ENCODE measurements at places on chromosomes 6 and 20.

- no peak for DNase-seq
Observed at GRCh38 chr6:150687508-150687907, 87.8 kb downstream of the PLEKHG1 start.

- no peak for DNase-seq
Observed at GRCh38 chr6:116328528-116328903, 42.2 kb upstream of the DSE start.

DNA sequence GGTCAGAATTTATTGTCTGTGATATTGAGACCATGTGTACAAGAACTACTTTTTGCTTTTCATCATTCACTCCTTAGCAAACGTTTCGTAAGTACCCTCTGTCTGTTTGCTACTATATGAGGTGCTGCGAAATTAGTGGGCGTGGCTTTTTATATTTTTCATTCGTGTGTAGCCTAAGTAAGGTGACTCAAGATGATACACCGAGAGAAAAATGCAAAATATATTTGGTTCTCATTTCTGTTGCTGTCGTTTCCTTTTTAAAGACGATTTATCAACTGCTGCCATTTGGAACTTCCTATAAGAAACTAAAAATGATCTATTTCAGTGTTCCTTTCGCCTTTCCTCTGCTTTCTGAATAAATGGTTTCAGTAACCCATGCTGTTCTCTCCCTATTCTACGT, 61.2 kb downstream of the VAPB start:
- no peak for DNase-seq

DNA sequence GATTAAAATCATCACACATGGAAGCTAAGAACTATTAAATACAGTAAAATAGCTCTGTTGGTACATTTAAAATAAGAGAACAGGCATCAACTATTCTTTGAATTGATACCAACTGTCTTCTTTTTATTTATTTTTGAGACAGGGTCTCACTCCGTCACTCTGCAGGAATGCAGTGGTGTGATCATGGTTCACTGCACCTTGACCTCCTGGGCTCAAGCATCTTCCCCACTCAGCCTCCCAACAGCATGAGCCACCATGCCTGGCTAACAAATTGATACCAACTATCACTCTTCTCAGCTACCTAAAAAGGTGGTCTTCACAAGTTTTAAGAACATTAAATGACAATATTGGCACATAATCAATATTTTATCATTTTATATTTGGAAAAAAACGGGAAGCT, 7.8 kb upstream of the PNISR start:
- no peak for DNase-seq

- DNase-seq: no peak
Observed at GRCh38 chr20:46200582-46201570, 82.8 kb downstream of the CD40 start.

DNA sequence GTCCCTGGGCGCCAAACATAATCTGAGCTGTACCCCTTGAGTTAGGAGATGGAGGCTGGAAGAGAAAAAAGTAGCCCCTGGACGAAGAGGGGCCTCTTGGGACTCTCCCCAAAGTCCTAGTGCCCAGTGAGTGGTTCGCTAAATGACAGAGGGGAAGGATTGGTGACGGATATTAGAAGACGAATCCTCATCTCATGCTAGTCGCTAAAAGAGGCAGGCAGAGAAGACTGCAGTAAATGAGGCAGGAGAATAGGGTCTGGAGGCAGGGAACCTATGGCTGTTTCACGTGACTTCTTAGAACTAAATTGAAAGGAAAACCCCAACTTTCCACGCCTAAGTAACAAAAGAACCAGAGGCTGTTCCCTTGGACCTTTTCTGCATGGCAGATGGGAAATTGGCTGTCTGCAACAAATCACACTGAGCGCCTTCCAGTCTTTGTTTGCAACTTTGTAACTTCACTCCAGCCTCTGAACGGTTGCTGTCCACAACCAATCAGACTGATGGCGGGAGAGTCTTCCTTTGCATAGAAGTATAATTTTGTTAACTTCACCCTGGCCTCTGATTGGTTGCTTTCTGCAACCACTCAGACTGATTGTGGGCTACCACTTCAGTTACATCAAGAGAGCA, 731 bp upstream of the RBL1 start:
- DNase-seq: peak; percentile 5

- peak; percentile 86 for DNase-seq
Observed at GRCh38 chr20:4130404-4131189, 115.2 kb upstream of the RNF24 start.

GRCh38 chr20:38723848-38724625, at the start of gene SLC32A1:
TSS of gene SLC32A1 (plus strand) at chr20:38724486. CDS start at chr20:38724725, 239 bp downstream.
- DNase-seq: no peak

- peak; percentile 48 for DNase-seq
Observed at GRCh38 chr6:16670183-16670582, 91.1 kb downstream of the ATXN1 start.

DNA sequence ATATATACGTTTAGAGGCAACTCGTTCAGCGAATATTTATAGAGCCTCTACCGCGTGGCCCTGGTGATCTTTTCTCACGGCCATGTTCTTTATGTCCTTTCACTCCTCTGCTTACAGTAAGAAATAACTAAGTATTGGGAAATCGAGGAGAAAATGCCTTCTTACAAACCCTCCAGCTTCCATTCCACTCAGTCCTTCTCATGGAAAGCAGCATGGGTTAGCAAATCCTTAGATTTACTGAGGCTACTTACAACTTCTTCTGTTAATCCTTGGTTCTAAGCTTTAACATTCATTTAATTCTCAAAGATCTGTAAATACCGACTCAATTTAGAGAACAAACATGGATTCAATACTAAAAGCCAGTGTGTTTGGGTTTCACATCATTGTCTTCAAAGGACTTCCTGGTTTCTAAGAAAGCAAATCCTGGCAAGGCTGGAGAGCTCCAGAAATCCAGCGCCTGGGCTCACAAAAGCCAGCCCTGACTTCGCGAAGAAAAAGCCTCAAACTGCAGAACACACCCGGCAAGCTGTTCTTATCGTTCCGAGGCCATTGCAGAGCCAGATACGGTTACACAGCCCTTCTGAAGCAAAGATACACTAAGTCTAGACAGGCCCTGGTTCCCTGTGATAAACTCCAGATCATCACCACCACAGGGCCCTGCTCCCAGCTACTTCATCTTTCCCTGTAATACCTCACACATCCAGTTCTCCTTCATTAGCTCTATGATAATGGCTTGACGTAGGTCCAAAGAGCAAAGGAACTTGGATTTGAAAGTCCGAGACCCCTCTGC, 19.2 kb downstream of the AGPAT4 start:
- DNase-seq: no peak

GRCh38 chr6:164183556-164184123, 769.1 kb downstream of the QKI start:
- no peak for DNase-seq

DNA sequence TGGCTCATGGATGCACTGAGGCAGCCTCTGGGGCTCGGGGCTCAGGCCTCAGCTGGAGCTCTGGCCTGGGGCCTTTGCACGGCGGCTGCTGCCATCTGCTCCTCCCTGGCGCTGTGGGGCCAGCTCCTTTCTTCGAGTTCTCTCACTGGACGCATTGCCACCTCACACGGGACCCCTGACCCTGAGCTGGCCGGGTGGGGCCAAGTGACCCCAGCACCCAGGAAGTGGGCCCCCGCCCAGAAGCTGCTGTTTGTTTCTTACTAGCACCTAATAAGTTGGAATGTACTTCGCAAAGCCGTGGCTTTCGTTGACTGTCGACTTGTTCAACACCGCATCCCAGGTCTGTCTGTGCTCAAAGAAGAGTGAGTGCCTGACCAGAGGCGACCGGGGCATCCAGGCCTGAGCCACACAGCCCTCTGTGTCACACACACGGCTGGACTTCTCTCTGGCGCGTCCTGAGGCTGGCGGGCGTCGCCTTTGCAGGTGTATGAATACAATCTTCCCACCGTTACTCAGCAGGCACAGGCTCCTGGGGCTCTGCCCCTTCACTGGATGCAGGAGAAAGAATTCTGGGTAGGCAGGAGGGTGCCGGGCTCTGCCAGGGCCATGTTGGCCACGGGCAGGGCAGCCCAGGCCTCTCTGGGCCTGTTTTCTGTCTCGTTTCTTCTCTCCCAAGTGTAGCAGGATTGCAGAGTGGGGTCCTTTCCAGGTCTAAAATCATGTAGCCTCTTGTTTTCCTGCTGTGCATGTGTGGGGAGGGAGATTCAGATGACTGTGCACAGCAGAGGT, 112.9 kb downstream of the DLL1 start:
- DNase-seq: no peak

DNA sequence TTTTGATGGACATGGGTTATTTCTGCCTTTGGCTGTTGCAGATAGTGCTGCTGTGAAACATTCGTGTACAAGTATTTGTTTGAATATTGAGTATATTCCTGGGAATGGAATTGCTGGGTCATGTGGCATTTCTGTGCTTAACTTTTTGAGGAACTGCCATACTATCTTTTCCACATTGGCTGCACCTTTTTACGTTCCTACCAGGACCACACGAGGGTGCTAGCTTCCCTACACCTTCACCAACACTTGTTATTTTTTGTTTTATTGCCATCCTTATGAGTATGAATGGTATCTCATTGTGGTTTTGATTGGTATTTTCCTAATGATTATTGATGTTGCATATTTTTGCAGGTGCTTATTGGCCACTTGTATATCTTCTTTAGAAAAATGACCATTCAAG, 47.8 kb upstream of the PLCG1 start:
- no peak for DNase-seq

GRCh38 chr6:37324131-37325033, 29.4 kb upstream of the RNF8 start:
- DNase-seq: peak; percentile 72

GRCh38 chr20:6767536-6768227, at the start of gene BMP2:
TSS of gene BMP2 (plus strand) at chr20:6767686. CDS start at chr20:6770127, 2,441 bp downstream.
- peak; percentile 19 for DNase-seq

GRCh38 chr20:25129908-25130307, 48.0 kb upstream of the VSX1 start:
- no peak for DNase-seq

- no peak for DNase-seq
Observed at GRCh38 chr20:6492271-6493055, 275.0 kb upstream of the BMP2 start.

DNA sequence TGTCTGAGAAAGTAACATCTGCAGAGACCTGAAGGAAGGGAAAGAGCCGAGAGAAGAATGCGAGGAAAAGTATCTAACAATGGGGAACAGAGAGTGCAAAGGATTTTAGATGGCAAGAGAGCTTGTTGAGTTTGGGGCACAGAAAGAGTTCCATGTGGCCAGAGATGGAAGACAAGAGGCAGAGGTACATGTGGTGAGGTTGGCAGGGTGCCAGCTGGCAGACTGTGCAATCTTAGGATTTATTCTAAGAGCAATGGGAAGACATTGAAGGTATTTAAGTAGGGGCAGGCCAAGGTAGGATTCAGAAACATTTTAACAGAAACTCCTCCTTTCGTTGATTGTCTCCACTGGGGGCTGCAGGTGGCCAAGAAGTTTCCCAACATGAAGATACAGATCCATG, 20.4 kb upstream of the LBP start:
- DNase-seq: no peak

GRCh38 chr6:168032005-168032760, 34.7 kb downstream of the KIF25 start:
- no peak for DNase-seq

DNA sequence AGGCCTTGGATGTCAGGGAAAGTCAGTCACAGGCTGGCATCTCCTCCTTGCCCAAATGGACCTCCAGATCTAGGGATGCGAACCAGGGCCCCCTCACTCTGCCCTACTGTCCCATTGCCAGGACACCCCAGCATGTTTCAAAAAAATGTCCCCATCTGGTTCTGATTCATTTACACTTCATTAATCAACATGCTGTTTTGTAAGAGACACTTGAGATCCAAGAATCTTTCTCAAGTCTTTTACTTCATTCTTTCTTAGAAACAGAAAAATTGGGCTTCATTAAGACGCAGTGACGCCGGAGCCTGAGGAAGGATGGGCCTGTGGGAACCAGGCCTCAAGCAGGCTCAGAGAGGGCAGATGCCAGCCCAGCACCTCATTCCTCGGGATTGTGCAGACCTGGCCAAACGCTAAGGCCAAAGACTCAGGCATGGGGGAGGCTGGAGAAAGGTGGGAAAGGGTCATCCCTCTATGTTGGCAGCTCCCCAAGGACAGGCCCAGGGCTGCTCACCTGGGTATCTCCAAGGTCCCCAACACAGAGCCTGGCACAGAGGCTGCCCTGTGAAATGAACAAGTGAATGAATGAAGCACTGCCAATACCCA, 3.8 kb downstream of the RSPO4 start:
- no peak for DNase-seq

DNA sequence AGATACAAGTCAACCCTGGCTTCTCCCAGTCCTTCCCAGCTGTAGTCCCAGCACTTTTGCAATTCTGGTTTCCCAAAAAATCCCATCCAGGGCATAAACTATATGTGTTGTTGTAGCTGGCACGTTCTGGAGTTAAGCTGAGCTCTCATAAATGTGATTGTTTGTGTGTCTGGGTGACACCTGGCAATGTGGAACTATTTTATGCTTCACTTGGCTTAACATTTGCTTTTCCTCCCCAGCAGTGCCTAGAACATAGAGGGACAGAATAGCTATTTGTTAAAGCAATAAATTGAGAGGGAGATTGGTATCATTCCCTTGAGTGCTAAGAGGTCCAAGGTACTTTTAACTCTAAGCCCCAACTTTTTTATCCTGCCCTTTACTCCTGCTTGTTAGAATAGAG, 575.9 kb upstream of the NOX3 start:
- DNase-seq: no peak

DNA sequence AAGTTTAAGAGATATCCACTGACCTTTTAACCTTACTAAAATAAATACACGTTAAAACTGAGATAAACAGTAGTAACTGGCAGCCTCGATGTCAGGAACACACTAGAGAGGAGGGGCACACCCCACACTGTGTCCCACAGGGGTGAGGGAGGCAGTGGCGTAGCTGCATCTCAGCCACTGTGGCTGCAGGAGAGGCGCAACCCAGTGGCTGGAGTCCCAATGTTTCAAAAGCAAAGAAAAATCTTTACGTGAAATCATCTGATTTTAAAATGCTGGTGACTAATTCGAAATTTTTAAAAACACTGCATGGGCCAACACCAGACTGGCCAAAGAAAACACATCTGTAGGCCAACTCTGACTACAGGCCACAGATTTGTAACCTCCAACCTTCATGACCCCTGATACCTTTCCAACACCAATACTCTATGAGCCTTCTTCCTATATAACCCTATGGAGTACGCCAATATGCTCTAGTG, 54.7 kb downstream of the TRAM2 start:
- no peak for DNase-seq

GRCh38 chr20:47262365-47263013, 94.0 kb downstream of the ZMYND8 start:
- no peak for DNase-seq

DNA sequence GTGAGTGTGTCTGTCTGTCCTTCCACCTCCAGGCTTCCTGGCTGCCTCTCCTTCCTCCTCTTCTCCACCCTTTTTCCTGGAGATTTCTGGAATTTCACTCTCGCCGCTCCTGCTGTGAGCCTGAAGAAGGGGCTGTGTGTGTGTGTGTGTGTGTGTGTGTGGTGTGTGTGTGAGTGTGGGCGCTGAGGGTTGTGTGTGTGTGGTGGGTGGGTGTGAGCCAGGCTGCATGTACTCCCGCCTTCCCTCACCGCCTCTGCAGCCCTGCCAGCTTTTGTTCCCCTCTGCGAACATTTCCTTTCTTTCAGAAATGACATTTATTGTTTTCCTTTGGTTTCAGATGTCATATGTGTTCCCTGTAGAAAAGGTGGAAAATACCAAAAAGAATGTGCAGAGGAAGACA, 76.0 kb downstream of the SRC start:
- DNase-seq: no peak

Data from activated CD4-positive, alpha-beta T cell treated with anti-CD3 and anti-CD28 coated beads, Interleukin-2, Interleukin-6, amounts not matched to agents 100 ng/mL and 50 ng/mL, durations not matched to agents 16 hours and 8 hours (primary cell).